ENCODE measurements at places on chromosomes 11 and 22.

DNA sequence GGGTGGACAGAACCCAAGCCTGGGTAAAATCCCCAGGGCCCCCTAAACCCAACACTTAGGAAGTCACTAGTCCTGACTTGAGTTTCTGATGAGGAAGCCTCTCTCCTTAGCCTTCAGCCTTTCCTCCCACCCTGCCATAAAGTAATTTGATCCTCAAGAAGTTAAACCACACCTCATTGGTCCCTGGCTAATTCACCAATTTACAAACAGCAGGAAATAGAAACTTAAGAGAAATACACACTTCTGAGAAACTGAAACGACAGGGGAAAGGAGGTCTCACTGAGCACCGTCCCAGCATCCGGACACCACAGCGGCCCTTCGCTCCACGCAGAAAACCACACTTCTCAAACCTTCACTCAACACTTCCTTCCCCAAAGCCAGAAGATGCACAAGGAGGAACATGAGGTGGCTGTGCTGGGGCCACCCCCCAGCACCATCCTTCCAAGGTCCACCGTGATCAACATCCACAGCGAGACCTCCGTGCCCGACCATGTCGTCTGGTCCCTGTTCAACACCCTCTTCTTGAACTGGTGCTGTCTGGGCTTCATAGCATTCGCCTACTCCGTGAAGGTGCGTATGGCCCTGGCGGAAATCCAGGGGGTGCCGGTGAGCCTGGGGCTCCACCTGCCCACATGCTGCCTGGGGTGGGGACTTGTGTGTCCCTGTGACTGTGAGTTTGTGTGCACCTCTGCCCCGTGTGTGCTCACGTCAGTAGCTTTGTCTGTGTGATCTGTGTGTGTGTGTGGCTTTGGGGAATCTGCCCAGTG, at the start of gene IFITM1:
IFITM1 (plus strand) TSS at position 254 of the 767 bp plus-strand sequence; CDS start at position 385, 131 bp downstream.
- peak; percentile 43 for DNase-seq

DNA sequence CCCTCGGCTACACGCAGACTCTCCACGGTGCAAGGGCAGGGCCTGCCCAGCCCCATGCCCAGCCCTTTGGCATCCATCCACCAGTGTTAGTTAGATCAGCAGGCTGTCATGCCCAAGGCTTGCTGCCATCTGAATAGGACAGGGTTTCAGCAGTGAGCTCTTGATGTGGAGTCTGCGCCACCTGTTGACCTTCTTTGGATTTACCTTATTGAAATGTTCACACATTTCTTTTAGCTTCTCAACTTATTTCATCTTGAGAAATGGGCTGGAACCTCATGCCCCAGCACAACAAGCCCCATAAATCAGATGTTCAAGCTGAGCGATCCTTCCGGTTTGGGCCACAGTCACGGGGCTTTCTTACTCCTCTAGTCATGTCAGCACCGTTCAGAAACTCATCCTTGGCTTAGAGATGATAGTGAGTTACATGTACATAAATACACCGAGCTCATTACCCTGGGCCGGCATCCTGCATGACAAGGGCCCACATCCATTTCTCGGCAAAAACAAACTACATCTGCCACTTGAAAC, 61.7 kb downstream of the PARVB start:
- peak; percentile 19 for DNase-seq

DNA sequence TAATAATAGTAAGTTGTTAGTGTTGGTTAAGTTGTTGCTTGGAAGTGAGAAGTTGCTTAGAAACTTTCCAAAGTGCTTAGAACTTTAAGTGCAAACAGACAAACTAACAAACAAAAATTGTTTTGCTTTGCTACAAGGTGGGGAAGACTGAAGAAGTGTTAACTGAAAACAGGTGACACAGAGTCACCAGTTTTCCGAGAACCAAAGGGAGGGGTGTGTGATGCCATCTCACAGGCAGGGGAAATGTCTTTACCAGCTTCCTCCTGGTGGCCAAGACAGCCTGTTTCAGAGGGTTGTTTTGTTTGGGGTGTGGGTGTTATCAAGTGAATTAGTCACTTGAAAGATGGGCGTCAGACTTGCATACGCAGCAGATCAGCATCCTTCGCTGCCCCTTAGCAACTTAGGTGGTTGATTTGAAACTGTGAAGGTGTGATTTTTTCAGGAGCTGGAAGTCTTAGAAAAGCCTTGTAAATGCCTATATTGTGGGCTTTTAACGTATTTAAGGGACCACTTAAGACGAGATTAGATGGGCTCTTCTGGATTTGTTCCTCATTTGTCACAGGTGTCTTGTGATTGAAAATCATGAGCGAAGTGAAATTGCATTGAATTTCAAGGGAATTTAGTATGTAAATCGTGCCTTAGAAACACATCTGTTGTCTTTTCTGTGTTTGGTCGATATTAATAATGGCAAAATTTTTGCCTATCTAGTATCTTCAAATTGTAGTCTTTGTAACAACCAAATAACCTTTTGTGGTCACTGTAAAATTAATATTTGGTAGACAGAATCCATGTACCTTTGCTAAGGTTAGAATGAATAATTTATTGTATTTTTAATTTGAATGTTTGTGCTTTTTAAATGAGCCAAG, 2.7 kb downstream of the NEAT1 start:
- peak; percentile 65 for DNase-seq

DNA sequence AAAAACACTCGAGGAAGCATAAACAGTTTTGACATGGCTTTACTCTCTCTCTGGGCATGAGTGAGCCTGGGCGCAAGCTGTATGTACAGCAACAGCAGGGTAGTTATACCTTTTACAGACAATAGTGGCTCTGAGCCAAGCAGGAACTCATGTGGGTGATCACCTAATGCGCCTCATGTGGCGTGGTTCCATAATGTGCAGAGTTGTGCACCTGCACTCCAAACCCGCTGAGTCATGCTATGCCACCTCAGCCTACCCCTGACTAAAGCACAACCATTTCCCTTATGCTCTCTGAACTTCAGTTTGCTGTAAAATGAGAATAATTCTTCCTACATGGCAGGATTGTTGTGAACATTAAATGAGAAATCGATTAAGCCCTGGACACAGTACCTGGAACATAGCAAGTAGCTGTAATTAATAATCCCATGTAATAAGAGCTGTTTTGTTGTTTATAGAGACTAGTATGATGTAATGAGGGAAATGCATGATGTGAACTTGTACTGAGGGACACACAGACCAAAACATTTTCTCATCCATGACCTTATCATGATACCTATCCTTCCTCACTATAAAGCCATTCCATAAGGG, 71.6 kb downstream of the CCDC34 start:
- DNase-seq = peak; percentile 38

GRCh38 chr11:77770629-77771028, 49.9 kb downstream of the RSF1 start:
- no peak for DNase-seq

- DNase-seq = no peak
Observed at GRCh38 chr11:68954836-68955606, 25.8 kb downstream of the MRGPRD start.

DNA sequence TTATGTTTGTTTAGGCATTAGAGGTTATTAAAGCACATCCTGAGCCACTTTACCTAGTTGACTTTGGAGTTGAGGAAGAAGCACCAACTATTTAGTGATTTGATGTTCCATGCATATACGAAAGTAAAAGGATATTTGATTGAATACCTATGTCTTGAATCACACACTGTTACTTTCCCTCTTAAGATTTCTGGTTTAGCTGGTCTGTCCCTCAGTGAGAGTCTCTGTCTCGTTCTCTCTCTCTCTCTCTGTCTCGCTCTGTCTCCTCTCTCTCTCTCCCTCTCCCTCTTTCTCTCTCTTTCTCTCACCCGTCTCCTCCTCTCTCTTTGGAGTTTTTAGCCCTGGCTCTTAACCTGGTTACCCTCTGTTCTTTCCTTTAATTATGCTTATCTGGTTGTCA, 11.0 kb downstream of the CTNND1 start:
- no peak for DNase-seq

GRCh38 chr11:8685306-8685705, 2.7 kb downstream of the RPL27A start:
- no peak for DNase-seq

- DNase-seq = no peak
Observed at GRCh38 chr11:72851726-72852125, 37.5 kb downstream of the ATG16L2 start.

DNA sequence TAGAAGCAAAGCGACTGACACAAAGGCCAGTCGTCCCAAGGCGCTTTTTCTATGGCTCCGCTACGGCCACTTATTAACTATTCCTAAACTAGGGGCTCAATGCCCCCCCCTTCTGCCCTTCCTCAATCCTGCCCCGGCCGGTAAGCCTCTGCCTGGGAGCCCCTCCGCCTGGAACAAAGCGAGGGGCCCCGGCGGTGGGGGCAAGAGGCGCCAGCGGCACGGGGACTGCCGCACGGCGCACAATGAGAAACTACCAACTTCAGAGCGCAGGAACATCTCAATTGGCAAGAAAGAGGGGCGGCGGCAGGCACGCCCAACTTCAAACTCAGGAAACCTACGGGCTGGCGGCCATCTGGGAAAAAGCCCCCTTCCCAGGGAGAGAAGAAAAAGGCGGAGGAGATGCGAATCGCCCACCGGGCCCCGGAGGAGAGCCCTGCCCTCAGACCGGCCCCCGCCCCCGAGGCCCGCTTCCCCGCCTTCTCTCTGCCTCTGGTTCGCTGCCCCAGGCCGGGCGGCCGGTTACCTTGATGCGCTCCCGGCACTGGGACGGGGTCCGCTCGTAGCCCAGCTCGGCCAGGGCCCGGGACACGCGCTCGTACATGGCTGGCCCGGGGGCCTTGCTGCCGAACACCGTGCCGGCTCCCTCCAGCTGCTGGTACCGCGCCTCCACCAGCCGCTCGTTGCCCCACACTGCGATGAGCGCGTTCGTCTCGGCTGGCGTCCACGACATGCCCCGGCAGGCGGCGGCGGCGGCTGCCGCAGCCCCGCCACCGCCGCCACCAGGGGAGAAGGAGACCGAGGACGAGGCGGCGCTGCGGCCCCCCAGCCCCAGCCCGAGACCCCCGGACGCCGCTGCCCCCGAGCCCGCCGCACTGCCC, 619 bp downstream of the MSANTD2 start:
- peak; percentile 44 for DNase-seq

GRCh38 chr11:70931430-70931829, 320.9 kb downstream of the SHANK2 start:
- no peak for DNase-seq

DNA sequence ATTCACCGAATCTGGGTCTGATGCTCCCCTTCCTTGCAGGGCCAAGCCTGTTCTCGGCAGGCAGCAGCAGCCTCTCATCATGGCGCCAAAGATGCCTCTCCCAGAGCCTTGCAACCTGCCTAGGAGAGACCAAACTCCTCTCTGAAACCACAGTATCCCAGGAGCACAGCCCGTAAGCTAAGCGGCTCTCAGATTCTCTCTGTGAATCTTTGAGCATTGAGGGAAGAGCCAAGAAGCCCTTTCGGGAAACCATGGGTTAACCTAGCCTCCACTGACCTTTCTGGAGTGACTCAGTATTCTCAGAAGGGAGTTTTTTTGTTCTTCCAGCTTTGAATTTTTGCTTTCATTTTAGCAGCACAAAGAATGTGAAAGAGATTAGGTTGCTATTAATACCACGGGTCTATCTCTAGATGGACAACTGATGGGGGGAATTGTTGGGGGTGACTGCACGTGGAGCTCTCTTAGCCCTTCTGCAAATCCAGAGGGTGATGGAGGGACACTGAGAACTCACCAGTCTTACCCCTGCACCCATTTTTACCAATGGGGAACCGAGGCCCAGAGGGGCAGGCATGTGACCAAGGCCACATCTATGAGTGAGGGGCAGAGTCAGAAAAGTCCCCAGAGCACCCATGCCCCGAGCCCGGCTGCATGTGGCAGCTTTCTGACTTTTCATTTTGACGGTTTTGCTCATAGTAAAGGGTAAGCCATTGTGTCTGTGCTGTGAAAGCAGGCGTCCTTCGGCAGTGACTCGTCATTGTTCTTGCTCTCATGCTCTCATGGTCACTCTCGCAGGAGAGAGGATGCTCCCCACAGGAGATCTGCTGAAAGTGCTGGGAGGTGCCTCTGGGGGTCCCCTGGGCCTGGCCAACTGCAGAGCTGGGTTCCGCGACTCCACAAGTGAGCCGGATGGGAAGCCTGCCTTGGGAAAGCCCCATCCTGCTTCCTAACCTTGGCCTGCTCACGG, 36.0 kb downstream of the IRAG1 start:
- DNase-seq = peak; percentile 11
